T-cell (primary cell): ENCODE measurements at places on chromosomes 12 and 14.

DNA sequence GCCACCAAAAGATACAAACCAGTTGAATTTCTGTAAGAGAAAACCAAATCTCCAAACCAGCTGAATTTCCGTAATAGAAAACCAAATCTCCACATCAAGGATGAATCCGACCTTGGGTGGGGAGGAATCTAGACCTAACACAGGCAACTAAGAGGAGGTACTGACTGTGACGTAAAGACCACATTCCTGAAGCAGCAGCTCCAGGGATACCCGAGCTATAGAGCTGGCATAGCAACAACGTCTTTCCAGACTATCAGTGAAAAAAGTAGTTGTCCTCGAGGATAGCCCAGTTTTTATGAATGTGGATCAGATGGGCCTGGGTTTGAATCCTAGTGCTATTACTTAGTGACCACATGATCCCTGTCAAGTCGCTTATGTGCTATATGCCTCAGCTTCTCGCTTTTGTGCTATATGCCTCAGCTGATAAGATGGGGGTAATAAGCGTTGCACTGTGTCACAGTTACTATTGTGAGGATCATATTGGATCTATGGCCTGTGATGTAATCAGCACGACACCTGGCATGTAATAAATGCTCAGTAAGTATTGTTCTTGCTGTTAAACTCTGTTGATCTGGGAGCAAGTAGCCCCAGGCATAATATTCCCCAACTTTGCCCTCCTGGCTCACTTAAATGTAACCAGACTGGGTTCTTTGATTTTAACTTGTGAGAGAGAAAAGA lies 113.8 kb downstream of the EGLN3 start:
- no peaks in the 10 kb centered on the region for H3K27me3 ChIP-seq
- H3K4me3 ChIP-seq = no peak overlapping the region
- H3K4me1 ChIP-seq = no peaks in the 10 kb centered on the region
- no peak for DNase-seq
- H3K36me3 ChIP-seq = no peaks in the 10 kb centered on the region

DNA sequence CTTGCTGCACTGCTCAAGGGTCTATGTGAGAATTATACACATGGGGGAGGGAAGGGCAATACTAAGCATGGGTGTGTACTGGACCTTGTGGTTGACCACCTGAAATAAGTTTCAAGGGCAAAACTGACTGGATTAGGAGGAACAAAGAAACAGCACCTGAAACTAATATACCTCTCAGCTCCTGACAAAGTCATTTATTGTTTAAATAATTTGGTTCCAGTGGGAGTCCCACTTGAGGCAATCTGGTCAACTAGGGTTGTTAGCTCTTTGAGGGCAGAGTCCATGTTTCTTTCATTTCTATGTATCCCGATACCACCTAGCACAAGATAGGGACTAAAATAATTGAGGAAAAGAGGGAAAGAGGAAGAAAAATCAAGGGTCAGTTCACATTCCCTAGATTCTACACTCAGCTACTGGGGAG lies 45.5 kb downstream of the STXBP6 start:
- no peaks in the 10 kb centered on the region for H3K27me3 ChIP-seq
- H3K4me3 ChIP-seq = no peak overlapping the region
- no peak for DNase-seq
- H3K27ac ChIP-seq = no peak overlapping the region

- H3K27me3 ChIP-seq = no peaks in the 10 kb centered on the region
- H3K4me1 ChIP-seq = no peaks in the 10 kb centered on the region
- no peaks in the 10 kb centered on the region for H3K36me3 ChIP-seq
- H3K27ac ChIP-seq = no peak overlapping the region
- no peak overlapping the region for H3K4me3 ChIP-seq
- DNase-seq = no peak
These were observed 19.8 kb upstream of the RNASE2 start for GRCh38 chr14:20935303-20935984.

DNA sequence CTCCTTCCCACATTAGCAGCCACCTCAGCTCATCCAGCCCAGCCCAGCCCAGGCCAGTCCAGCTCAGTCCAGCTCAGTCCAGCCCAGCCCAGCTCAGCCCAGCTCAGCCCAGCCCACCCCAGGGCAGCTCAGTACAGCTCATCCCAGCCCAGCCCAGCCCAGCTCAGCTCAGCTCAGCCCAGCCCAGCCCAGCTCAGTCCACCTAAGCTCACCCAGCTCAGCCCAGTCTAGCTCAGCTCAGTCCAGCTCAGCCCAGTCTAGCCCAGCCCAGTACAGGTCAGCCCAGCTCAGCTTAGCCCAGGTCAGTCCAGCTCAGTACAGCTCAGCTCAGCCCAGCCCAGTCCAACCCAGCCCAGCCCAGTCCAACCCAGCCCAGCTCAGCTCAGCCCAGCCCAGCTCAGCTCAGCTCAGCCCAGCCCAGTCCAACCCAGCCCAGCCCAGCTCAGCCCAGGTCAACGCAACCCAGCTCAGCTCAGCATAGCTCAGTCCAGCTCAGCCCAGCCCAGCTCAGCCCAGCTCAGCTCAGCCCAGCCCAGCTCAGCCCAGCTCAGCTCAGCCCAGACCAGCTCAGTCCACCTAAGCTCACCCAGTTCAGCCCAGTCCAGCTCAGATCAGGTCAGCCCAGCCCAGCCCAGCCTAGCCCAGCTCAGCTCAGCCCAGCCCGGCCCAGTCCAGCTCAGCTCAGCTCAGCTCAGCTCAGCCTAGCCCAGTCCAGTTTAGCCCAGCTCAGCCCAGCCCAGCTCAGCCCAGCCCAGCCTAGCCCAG lies 63.0 kb downstream of the TMEM121 start:
- H3K27me3 ChIP-seq = no peaks in the 10 kb centered on the region
- H3K27ac ChIP-seq = no peak overlapping the region
- DNase-seq = no peak
- H3K36me3 ChIP-seq = no peaks in the 10 kb centered on the region
- H3K4me1 ChIP-seq = no peaks in the 10 kb centered on the region

DNA sequence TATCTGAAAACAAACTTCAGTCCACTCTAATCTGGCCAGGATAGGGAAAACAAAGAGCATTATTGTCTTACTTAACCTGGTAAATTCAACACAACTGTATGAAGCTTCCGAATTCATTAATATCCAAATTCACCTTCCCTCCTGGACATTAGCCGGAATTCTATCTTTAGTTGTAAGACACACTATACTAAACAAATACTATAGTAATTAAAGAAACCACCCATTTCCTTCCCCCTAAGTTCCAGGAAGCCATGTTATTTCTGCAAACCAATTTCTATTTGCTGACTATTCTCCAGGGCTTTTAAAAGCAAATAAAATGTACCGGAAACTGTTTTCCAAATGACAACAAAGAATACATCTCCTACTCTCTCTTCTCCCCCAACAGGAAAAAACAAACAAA lies 122.7 kb upstream of the MDM1 start:
- H3K36me3 ChIP-seq = no peaks in the 10 kb centered on the region
- no peak overlapping the region for H3K27ac ChIP-seq
- no peak overlapping the region for H3K4me3 ChIP-seq

DNA sequence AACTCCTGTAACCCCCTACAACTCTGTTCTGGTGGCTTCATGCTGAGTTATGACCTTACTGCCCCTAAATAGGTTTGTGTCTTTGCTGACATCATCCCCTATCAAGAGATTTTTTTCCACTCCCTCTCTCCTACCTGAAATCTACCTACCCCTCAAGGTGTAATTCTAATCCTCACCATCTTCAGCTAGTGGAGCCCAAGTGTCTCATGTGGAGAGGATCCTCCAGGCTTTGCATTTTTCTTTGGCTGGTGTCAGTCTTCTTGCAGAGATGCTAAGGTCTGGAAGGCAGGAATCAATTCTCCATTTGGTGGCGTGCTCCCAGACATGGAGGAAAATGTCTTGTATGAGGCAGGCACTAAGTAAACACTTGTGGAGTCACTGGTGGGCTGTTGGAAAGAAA lies 74.8 kb upstream of the PRMT8 start:
- no peak for DNase-seq
- H3K27me3 ChIP-seq = peaks cover 19% of the 10 kb centered on the region
- H3K36me3 ChIP-seq = no peaks in the 10 kb centered on the region

DNA sequence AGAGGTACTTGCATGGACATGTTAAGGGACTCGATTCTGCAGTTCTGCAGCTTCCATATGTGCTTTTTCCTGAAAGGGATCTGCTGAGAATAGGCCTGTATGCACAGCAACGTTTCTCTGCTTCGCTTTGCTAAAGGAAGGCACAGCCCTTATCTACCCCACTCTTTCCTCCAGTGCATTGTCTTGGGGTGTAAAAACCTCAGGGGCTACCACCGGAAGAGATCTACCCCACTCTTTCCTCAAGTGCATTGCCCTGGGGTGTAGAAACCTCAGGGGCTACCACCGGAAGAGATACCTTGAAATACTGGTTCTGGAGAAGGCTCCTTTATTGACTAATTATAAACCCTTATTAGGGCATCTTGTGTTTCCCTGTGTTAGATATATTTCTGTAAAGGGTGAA lies 52.9 kb downstream of the SEL1L start:
- H3K36me3 ChIP-seq = peaks cover 70% of the 10 kb centered on the region
- no peaks in the 10 kb centered on the region for H3K4me1 ChIP-seq
- no peaks in the 10 kb centered on the region for H3K27me3 ChIP-seq
- H3K27ac ChIP-seq = peak overlapping the region; percentile 10
- no peak overlapping the region for H3K4me3 ChIP-seq

DNA sequence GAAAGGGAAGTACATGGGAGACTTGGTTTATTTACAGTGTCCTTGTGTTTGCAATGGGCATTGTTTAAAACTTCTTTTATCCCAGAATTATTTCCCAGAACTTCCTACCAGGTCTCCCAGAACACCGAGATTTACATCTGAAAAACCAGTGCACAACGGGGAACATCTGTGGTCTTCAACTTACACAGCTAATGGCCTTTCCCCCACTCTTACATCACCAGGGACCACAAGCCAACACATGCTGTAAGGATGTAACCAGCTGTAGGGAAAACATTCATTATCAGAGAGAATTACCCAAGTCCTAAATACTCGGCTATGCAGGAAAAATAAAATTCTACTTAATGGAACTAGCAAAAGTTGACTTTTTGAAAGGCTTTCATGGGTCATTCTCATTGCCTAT lies 267.6 kb downstream of the DUSP6 start:
- no peaks in the 10 kb centered on the region for H3K4me1 ChIP-seq
- no peak overlapping the region for H3K4me3 ChIP-seq
- H3K27me3 ChIP-seq = no peaks in the 10 kb centered on the region
- H3K27ac ChIP-seq = no peak overlapping the region
- H3K36me3 ChIP-seq = no peaks in the 10 kb centered on the region
- DNase-seq = no peak

- no peak overlapping the region for H3K4me3 ChIP-seq
- H3K36me3 ChIP-seq = no peaks in the 10 kb centered on the region
- peaks cover 7% of the 10 kb centered on the region for H3K27me3 ChIP-seq
- H3K4me1 ChIP-seq = no peaks in the 10 kb centered on the region
These were observed 22.4 kb downstream of the DENND5B start for GRCh38 chr12:31568498-31568897.

DNA sequence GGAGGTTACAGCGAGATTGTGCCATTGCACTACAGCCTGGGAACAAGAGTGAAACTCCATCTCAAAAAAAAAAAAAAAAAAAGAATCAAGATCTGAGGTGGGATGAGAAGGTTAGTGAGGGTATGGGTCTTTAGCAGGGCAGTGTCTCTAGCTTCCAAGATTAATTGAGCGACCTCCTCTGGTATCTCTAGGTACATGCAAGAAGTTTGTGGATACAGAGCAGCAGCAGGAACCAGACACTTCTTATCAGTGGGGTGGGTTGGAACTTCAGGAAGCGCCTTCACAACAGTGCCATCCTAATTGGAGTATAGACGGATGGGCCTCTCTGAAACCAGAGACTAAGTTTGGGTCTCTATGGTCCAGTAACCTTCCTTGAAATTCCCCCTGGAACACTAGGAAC lies 51.9 kb upstream of the CISTR start:
- H3K27ac ChIP-seq = no peak overlapping the region
- no peak for DNase-seq

- H3K36me3 ChIP-seq = peaks cover 16% of the 10 kb centered on the region
- H3K27me3 ChIP-seq = no peaks in the 10 kb centered on the region
- no peak overlapping the region for H3K4me3 ChIP-seq
- H3K27ac ChIP-seq = no peak overlapping the region
- H3K4me1 ChIP-seq = peaks cover 2% of the 10 kb centered on the region
These were observed 10.0 kb downstream of the HIP1R start for GRCh38 chr12:122845041-122845864.

- H3K27ac ChIP-seq = peak within 1 kb of the TSS; percentile 78
- no peaks in the 10 kb centered on the region for H3K27me3 ChIP-seq
- peaks cover 12% of the 10 kb centered on the region for H3K4me1 ChIP-seq
- H3K4me3 ChIP-seq = peak within 1 kb of the TSS; percentile 45
- peak; percentile 73 for DNase-seq
- H3K36me3 ChIP-seq = no peaks in the 10 kb centered on the region
These were observed at the start of gene KIF21A for GRCh38 chr12:39443081-39443928. Gene KIF21A (minus strand): TSS chr12:39443120. CDS start chr12:39442970, 150 bp downstream.

DNA sequence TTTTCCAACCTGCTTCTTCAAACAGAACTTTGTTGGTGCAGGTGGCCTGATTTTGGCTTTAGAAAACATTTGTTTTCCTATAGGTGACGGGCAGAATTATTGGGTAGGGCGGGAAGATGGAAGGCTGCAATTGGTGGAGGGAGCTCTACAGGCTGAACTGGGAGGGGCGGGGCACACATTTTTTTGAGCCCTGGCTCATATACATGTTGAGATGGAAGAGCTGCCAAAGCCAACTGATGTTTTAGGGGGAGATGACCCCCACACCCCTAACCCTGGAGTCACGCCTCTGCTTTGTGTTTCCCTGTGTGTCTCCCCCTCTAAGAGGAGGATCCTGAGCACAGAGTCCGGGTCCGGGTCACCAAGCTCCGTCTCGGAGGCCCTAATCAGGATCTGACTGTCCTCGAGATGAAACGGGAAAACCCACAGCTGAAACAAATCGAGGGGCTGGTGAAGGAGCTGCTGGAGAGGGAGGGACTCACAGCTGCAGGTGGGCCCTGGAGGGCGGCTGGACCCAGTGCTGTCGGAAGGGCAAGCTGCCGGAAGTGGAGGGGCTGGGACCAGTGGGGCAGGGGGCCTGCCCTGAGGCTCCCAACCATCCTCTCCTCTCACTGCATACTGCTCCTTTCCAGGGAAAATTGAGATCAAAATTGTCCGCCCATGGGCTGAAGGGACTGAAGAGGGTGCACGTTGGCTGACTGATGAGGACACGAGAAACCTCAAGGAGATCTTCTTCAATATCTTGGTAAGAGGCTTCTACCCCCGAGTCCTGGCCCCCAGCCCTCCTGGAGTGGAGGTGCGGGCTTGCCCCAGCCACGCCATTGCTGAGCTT lies 18.6 kb downstream of the AGAP2 start:
- peaks cover 62% of the 10 kb centered on the region for H3K36me3 ChIP-seq
- H3K4me3 ChIP-seq = no peak overlapping the region
- no peaks in the 10 kb centered on the region for H3K27me3 ChIP-seq
- no peak overlapping the region for H3K27ac ChIP-seq
- no peak for DNase-seq

DNA sequence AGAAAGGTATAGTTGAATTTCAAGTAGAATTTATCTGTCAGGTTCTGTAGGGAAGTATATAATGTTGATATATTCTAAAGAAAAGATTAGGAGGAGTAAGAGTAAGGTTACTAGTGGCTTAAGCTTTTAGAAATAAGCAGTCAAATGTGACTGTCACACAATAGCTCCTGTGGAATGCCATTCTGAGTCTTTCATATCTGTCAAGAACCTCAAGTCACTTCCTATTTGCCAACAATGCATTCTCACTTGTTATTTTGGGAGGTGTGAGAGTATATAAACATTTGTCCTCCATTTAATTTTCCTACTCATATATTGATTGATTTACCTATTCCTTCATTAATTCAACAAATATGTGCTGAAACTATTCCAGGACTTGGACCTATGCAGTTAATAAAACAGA lies 11.7 kb downstream of the CLEC9A start:
- no peaks in the 10 kb centered on the region for H3K36me3 ChIP-seq
- DNase-seq = no peak
- no peaks in the 10 kb centered on the region for H3K4me1 ChIP-seq
- H3K4me3 ChIP-seq = no peak overlapping the region
